Activated naive CD8-positive, alpha-beta T cell treated with anti-CD3 and anti-CD28 coated beads for 36 hours (primary cell): ENCODE measurements at places on chromosomes 5 and 9. TPM values are rescaled to one million over a fixed set of nuclear protein-coding genes. Genes with fewer than 3 reads are reported as not detected.

DNA sequence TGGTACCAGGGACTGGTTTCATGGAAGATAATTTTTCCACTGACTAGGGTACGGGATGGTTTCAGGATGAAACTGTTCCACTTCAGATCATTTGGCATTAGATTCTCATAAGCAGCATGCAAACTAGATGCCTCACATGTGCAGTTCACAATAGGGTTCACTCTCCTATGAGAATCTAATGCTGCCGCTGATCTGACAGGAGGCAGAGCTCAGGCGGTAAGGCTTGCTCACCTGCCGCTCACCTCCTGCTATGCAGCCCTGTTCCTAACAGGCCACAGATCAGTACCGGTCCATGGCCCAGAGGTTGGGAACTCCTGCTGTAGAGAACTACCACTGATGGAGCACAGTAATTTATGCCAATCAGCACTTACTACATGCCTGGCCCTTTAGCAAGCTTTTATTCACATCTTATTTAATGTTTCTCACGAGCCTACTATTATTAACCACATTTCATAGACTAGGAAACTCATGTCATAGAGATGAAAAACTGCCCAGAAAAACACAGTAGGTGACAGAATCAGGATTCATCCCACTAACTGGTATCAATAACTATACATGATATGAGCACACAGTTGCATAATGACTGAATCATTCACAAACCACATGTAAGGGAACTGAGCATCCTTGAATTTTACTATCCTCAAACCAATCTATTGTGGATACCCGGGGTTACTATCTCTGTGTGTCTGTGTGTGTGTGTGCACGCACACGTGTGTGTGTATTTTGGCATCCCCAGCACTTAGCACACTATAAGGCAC lies 46.5 kb downstream of the SVEP1 start:
- no peak for DNase-seq

DNA sequence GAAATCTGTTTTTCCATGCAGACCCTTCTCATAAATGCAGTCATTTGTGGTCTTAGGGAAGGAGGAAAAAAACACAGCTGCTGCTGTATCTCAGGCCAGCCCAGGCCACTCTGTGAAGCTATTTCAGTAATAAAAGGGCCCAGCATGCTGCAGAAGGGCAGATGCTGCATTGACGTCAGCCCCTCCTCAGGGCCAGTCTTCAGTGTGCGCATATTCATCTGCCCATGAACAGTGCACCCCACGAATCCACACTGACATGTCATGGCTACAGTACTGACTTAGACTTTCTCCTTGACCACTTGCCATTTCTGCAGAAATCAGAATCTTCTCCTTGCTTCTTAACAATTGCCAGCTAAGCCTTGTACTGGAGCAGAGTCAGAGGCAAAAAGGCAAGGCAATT lies 304.7 kb downstream of the GABRG2 start:
- no peak for DNase-seq

- no peak for DNase-seq
Observed at GRCh38 chr5:122421374-122422079, 109.5 kb downstream of the SNCAIP start.

DNA sequence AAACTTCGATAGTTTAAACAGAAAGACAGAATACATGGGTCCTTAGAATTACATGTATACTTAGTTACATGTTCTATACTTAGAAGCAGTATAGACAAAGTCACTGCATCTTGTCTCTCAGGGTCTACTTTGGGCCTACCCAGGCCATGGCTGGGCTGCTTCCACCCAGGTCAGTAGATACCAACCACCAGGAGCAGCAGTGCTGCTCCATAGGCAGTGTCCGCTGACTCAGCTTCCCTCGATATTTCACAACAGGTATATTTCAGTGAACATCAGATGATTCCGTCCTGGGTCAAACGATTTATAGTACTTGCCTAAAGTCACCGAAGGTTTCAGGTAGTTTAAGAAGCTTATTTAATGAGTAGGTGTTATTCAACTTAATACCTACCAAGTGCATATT lies 18.0 kb downstream of the IARS1 start:
- no peak for DNase-seq

DNA sequence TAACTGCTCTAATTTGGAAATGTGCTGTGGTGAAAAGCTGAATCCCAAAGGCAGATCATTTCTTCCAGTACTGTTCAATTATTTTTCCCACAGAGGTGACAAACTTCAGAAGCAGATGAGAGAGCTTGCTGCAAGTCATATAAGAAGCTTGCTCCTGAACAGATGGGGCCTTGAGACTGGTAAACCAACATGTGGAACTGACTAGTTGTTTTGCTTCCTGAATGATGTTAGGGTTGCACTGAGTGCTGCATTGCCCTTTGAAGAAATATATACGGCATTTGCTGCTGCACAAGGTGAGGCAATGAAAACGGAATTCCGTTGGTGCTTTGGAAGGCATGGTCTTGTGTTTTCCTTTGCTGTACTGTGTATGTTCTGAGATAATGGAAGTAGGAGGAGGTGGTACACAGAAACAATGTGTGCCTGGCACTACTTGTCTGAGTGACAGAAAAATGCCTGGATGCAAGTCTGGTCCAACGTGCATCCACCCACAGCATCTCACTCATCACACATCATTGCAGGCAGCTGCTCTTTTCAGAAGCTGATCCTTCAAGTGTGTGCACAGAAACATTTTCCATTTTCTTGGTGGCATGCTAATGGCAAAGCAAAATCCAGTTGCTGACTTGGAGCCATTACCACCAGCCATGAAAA lies 76.9 kb downstream of the ANKH start:
- no peak for DNase-seq

DNA sequence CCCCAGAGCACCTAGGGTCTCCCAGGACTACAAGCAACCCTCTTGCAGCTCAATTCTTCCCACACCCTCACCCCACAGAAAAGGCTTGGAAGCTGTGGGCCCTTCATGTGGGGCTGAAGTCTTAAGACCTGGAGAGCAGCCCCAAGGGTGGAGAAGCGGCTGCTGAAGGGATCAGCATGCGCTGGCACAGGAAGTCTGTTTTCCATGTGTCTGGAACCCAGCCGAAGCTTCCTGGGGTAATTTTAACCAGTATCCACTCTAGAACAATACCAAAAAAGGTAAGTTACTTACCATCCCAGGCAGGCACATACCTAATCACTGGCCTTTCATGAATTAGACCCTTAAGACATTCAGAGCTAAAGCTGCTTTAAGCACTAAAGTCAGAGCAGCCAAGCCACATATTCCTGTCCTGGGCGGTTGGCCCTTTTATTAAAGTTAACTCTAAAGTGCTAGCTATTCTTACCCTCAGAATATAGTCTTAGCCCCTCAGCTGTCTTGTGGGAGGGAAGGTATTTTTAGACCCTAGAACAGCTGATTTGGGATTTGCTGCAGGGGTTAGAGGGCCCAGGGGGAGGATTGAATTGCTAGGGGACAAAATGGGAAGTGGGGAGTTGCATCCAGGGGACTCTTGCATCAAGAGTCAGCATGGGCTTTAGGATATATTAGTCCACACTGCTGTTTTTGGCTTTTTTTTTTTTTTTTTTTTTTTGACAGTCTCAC lies 6.9 kb downstream of the IL17B start:
- DNase-seq: no peak

The OR1L6 gene
- not detected for total RNA-seq
